ENCODE measurements at places on chromosomes 7 and 10.

DNA sequence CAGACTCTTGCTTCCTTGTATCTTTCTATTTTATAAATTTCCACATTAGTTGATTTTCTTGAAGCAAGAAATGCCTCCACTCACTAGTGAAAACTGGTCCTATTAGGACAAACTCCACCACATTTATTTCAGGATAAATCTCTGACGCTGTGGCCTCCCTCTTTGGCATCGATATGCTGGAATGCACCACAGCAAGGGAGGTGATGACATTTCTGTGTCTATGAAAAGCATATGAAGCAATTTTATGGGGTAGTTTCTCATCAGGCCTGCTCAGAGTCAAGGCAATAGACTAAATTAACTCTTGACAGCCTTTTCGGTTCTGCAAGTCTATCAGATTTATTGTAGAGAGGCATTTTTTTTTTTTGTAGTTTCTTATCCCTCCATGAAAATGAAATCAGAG is 304.4 kb downstream of the ZEB1 start:
- no peak for DNase-seq

DNA sequence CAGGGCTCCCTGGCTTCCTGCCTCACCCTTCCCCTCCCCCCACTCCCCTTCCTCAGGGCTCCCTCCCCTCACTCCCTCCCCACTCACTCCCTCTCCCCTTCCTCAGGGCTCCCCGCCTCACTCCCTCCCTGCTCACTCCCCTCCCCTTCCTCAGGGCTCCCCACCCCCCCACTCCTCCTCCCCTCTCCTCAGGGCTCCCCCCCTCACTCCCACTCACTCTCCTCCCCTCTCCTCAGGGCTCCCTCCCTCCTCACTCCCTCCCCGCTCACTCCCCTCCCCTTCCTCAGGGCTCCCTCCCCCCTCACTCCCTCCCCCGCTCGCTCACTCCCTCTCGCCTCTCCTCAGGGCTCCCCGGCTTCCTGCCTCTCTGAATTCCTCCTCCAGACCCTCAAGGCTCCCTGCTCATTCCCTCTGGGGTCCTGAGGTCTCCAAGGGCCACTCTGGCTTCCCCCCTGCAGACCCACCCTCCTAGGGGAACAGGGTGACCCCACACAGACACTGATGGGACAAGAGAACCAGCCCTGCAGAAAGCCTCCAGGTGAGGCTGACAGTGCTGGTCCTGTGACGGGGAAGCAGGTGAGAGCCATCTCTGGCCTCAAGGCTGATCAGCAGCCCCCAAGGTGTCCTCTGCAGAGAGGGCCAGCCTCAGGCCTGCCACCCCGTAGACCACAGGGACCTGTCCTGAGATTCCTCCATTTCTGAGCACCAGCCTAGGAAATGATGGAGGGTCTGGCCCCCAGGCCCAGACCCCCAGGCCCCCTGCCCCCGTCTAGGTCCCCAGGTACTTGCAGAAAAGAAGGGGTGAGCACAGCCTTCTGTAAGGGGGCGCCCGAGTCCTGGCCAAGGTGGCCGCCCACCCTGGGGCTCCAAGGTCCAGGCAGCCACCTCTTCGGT is 47.2 kb downstream of the PWWP2B start:
- peak; percentile 75 for DNase-seq

DNA sequence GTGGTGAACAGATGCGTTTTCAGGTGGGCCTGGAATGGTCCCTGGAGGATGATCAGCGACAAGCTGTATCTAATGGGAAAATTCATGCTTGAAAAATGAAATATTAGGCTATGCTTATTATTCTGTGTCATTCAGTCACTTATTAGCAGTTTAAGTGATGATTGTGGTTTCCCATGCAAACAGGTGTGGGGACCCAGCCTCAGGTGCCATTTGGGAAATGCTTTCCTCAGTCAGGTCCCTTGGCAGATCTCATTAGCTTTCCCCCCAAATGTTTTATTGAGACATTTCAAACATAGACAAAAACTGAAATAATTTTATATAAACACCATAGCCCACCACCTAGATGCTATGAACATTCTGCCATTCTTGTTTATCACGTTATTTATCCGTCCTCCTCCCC is 411 bp upstream of the SNX10 start:
- no peak for DNase-seq

- no peak for DNase-seq
Observed at GRCh38 chr10:131722121-131722520, 178.7 kb upstream of the PPP2R2D start.

DNA sequence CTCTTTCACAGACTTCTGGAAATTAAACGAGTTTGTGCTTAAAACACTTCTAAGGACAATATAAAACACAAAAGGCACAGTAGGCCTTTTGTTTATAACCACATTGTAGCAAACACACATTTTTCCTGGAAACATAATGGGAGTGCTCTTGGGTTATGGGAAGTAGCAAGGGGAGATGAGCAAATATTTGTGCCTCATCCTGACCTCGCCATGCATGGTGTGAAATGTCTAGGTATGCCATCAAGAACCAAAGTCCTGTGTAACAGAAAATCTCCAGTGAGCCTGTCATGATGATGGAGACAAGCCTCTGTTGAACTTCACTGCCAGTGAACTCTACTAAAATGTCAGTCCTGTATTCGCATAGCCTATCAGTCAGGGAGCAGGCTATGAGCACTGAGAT is 1029.6 kb downstream of the LRMDA start:
- DNase-seq = no peak

GRCh38 chr10:43962346-43963191 is 313.9 kb upstream of the ZNF32 start:
- no peak for DNase-seq

- peak; percentile 37 for DNase-seq
Observed at GRCh38 chr7:14846405-14846804, 56.1 kb downstream of the DGKB start.

- DNase-seq = no peak
Observed at GRCh38 chr7:147363101-147363500, 1227.5 kb upstream of the C7orf33 start.

GRCh38 chr7:90081621-90082020 is 72.6 kb upstream of the STEAP1 start:
- no peak for DNase-seq

GRCh38 chr10:44922021-44922420 is 10.9 kb downstream of the TMEM72 start:
- DNase-seq = no peak

- DNase-seq = no peak
Observed at GRCh38 chr10:86595496-86595895, 58.9 kb upstream of the OPN4 start.

DNA sequence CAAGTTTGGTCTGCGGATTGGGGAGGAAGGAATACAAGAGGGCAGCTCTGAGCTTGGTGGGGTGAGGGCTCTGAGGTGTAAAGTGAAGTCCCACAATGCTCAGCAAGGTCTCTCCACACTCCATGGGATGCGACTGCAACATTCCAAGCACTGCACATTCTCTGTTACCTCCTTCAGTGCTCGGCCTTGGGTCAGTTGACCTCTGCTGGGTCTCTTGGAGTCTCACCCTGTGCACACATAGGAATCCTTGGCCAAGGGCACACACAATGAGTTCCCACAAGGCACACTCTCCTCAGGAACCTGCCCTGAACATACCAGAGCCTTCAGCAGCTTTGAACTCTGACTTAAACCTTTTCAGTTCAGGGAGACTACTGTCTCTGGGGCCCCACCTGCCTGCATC is 2.4 kb upstream of the WDFY4 start:
- DNase-seq = no peak

DNA sequence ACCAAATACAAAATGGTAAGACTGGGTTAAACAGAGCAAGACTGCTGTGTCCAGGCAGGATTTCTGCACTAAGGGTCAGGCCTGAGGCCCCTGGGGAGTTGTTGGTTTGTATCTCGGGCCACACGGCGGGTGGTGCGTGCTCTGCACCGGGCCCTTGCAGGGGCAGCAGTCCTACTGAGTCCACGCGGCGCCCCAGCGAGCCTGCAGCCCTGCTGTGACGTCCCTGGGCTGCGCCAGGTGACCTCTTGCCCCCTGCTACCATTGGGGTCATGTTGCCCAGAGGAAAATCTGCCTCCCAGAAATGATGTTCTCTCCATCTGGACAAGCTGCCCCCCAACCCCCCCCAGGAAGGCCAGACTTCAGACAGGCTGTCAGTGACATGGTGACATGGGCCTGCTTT is 281.5 kb downstream of the CELF2 start:
- no peak for DNase-seq

- DNase-seq = no peak
Observed at GRCh38 chr7:102080434-102081243, 206.0 kb upstream of the SH2B2 start.

DNA sequence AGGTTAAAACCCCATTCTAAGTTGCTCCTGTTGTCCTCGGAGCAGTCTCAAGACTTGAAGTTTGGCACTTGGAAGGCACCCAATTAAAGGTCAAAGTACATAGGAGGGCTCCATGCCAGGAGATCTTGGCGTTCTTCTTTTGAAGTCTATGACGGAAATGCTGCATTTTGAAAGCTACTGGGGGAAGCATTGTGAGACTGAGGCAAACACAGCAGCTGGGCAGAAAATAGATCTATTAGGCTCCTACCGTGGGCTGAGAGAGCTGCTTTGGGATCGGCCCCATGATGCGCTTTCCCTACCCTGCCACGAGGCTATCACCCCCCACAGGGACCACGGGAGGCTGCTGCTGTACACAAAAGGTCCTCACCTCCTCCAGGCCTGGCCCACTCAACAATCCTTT is 20.0 kb downstream of the KIAA1549 start:
- DNase-seq = no peak

- no peak for DNase-seq
Observed at GRCh38 chr10:44369296-44369695, 15.6 kb downstream of the CXCL12 start.

DNA sequence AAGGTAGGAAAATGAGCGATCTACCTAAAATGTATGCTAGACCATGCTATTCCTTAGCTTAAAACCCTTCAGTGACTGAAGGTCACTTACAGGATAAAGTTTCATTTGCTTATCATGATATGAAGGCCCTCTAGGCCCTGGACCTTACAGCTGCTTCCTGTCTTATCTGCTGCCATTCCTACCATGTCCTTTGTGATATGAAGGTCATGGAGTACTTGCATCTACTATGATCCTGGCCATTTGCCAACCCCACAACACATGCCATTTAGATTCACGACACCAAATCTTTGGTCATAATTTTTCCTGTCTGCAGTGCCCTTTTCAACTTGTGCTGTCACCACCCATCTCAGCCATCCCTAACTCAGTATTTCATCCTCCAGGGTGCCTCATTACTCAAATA is 181.8 kb upstream of the MDFIC start:
- DNase-seq = no peak

- no peak for DNase-seq
Observed at GRCh38 chr7:91473619-91474018, 209.4 kb downstream of the FZD1 start.

GRCh38 chr10:30013757-30014156 is 45.6 kb downstream of the JCAD start:
- no peak for DNase-seq

DNA sequence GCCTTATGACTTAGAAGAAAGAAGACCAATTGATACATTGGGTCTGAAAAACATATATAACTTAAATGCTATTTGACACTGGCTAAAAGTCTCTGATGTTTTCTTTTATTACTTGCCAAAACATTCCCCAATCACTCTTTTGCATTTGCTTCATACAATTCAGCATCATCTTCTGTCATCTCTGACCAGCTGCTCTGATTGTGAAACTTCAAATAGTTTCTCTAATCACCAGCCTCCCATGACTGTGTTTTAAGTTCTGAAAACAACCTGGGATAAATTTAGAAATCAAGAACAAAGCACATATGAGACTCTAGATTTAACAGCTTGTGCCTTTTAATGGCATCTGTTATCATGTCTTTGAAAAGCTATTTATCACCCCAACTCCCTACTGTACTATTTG is 208.4 kb upstream of the KCND2 start:
- DNase-seq = no peak

DNA sequence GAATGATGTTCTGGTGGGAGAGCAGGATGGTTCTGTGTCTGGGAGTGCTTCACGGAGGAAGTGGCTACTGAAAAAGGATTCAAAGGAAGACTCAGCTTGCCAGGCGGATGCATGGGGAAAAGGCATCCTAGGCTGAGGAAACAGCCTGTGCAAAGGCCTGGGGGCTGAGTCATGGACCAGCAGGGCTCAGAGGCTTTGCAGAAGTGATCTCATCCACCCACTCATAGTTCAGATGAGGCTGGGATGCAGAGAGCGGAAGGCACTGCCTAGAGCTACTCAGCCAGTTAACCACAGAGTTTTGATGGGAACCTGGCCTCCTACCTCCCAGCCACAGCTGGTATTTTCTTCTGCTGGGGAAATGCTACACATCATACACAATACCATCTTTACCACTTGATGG is 15.8 kb upstream of the ADAMTS14 start:
- DNase-seq = no peak

- DNase-seq = no peak
Observed at GRCh38 chr7:76236224-76236623, 34.5 kb downstream of the SRRM3 start.

DNA sequence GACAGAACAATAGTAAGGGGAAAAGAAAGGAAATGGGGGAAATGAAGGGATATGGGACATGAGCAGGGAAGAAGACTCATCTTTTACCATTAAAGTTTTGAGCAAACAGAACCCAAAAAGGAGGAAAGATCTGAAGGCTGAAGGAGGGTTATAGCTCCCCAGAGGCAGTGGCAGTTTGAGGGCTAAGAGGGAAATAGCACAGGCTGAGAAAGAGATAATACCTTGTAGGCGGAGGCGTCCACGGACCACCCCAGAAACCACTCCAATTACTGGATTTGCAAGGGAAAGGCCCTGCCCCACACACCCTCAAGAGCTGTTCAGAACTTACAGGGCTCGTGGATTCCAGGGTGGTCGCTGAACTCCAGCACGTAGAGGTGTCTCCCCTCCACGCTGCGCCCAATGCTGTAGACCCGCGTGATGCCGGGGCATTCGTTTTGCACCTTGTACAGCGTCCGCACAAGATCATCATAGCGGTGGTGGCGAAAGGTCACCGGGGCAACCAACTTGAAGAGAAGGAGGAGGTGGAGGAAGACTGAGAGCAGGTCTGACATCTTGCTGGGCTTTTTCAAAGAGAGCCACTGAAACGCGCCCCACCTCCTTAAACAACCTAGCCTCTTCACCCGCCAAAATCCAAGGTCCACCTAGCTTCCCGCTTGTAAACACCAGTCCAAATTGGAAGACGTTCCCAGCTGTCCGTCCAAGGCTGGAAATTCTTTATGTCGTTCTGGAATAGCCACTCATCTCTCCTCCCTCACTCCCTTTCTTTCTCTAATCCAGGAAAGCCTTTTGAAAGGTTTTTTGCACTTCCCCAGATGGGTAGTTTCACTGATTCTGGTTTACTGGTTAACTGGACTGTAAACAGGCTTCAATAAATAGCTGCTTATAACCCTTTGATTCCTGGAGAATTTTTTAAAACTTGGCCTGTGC is at the start of gene CPN1:
CPN1 (minus strand) TSS at position 795 of the 927 bp plus-strand sequence; CDS start at position 551, 244 bp downstream.
- DNase-seq = no peak

DNA sequence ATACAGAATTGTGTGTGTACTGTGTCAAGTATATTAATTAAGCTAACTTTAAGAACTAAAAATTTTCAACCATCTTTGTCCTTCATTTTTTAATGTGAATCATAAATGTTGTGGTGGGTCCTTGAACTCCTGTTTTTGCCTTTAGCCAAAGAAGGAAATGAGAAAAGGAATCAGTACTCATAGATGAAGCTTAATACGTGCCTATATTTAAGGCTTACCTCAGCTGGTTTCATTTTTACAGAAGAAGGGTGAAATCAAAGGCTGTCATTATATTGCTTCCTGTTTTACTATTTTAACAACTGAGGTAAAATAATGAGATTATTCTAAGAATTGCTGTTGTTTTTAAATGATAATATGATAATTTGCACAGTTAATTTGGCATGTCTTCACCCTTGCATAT is 6.3 kb upstream of the SNX13 start:
- no peak for DNase-seq

Measured in GM23338 (cell line).